ENCODE measurements at places on chromosomes 4 and X. TPM values are rescaled to one million over a fixed set of nuclear protein-coding genes. Genes with fewer than 3 reads are reported as not detected.

The MAGEA2 gene
- total RNA-seq: 48.1 TPM

The BEX5 gene
- total RNA-seq: not detected

The FOXR2 gene
- total RNA-seq: not detected

The HSFX2 gene
- total RNA-seq: not detected

The GUCY1B1 gene
- total RNA-seq: not detected

The TBC1D8B gene
- 9.2 TPM for total RNA-seq

The HDX gene
- not detected for total RNA-seq

The NPNT gene
- 15.8 TPM for total RNA-seq

The ITM2A gene
- not detected for total RNA-seq

The GPRASP3 gene
- total RNA-seq: 3.1 TPM

The HPGD gene
- total RNA-seq: 0.66 TPM

The MAGEC3 gene
- not detected for total RNA-seq

The MCUB gene
- 18.6 TPM for total RNA-seq

The FAT4 gene
- total RNA-seq: 0.71 TPM

The CXorf65 gene
- total RNA-seq: not detected

The UGT2A1 gene
- not detected for total RNA-seq

The REELD1 gene
- 0.25 TPM for total RNA-seq

The HAUS3 gene
- 17.3 TPM for total RNA-seq

The RAB9B gene
- total RNA-seq: 0.05 TPM

The SLC34A2 gene
- total RNA-seq: 2.2 TPM

The ALAS2 gene
- not detected for total RNA-seq

The LRCH2 gene
- total RNA-seq: not detected

The GUCY1A1 gene
- total RNA-seq: not detected

The MAGIX gene
- total RNA-seq: 2.6 TPM

The EGFL6 gene
- not detected for total RNA-seq

The ZFYVE28 gene
- total RNA-seq: 19.2 TPM

The MAGEE2 gene
- total RNA-seq: not detected

The NALF2 gene
- 8.7 TPM for total RNA-seq

The CXorf49 gene
- not detected for total RNA-seq
